Heart right ventricle (tissue), 16 donors: ENCODE measurements at places on chromosomes 5 and 9. TPM values are rescaled to one million over a fixed set of nuclear protein-coding genes. Genes with fewer than 3 reads are reported as not detected.
A peak's percentile ranks its signal among the peaks of the same experiment; 100 is the strongest.

DNA sequence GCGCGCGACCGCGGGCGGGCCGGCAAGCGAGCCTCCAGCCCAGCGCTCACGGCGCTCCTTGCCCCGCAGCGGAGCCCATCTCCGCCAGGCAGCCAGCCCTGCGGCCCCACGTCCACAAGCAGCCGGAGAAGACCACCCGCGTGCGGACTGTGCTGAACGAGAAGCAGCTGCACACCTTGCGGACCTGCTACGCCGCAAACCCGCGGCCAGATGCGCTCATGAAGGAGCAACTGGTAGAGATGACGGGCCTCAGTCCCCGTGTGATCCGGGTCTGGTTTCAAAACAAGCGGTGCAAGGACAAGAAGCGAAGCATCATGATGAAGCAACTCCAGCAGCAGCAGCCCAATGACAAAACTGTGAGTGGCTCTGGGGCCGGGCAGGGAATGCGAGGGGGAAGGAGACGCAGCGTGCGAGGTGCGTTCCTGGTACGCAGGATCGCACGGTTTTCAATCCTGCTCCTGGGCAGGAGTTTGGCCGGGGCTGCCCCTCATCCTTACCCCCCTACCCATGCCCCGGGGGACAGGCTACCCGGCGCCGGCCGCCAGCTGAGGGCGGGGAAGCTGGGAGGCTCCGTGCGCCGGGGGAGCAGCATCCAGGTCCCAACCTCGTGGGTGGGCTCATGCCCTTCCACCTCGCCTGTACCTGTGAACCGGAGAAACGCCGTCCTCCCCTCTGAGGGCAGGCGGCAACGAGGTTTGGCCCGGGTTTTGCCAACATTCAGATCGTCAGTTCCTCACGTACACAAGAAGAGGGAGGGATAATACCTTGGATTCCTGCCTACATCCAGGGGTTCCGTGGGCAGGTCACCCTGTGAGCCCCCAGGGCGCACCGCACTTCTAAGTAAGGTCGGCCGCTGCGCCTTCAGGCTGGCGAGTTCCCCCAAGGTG lies 6.6 kb downstream of the ISL1 start:
- peak overlapping the region; percentile 7 for H3K4me3 ChIP-seq
- H3K27ac ChIP-seq: no peak overlapping the region
- H3K36me3 ChIP-seq: no peaks in the 10 kb centered on the region
- H3K27me3 ChIP-seq: peaks cover 86% of the 10 kb centered on the region
- H3K4me1 ChIP-seq: peaks cover 9% of the 10 kb centered on the region
- no peak for DNase-seq

- H3K36me3 ChIP-seq: no peaks in the 10 kb centered on the region
- H3K4me1 ChIP-seq: no peaks in the 10 kb centered on the region
- peak overlapping the region; percentile 48 for H3K4me3 ChIP-seq
- no peaks in the 10 kb centered on the region for H3K27me3 ChIP-seq
- no peak for DNase-seq
- H3K27ac ChIP-seq: peak overlapping the region; percentile 75
Observed at GRCh38 chr5:100890461-100891008, 12.5 kb downstream of the ST8SIA4 start.

DNA sequence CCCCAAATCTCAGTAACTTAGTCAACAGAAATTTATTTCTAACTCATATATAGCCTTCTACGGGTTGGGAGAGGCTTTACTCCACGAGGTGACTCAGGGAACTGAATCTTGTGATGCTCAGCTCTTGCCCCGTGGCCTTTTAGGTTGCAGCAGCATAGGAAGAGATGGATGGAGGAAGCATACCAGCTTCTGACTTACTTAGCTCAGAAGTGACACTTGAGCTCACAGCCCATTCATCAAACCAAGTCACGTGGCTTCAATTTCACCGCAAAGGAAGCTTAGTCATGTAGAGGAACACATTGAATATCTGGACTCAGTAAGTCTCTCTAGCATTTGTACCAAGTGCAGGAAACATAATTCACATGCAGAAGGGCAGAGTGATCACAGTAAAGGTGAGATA lies 124.1 kb upstream of the KCNN2 start:
- no peak overlapping the region for H3K4me3 ChIP-seq
- H3K4me1 ChIP-seq: no peaks in the 10 kb centered on the region
- no peaks in the 10 kb centered on the region for H3K27me3 ChIP-seq
- DNase-seq: no peak

GRCh38 chr9:1083325-1083913 lies 33.3 kb downstream of the DMRT2 start:
- DNase-seq: peak; percentile 27
- peak overlapping the region; percentile 37 for H3K4me3 ChIP-seq
- no peaks in the 10 kb centered on the region for H3K4me1 ChIP-seq

DNA sequence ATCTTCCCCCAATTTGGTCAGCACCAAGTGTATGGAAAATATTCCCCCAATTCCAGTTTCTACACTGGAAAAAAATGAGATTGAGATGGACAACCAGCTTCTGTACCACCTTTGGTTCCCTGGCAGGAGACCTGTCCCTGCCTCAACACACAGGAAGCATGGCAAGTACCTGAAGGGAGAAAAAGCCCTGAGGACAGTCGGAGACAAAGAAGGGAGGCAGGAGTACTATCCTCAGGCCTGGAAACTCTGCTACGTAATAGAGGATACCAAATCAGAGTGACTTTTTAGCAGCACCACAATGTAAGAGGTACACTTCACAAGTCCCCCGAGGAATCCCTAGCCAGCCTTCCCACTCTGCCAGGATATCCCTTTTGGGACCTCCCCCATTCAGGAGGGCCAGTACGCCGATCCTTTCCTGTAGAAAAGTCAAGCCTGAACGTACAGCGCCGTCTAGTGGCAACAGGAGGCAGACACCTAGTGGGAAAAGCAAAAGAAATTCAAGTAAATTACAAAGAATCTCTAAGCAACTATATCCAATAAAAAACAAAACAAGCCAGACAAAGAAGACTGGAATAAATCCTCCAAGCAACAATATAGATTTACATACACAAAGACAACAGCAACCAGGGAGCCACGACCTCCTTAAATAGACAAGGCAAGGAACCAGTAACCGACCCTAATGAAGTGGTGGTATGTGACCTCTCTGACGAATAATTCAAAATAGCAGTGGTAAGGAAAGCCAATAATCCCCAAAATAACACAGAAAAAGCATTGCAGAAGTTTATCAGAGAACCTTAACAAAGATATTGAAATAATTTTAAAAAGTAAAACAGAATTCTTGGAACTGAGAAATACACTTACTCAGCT lies 63.3 kb upstream of the SLCO6A1 start:
- H3K27ac ChIP-seq: no peak overlapping the region
- H3K27me3 ChIP-seq: no peaks in the 10 kb centered on the region
- H3K36me3 ChIP-seq: no peaks in the 10 kb centered on the region
- H3K4me3 ChIP-seq: no peak overlapping the region
- no peaks in the 10 kb centered on the region for H3K4me1 ChIP-seq

DNA sequence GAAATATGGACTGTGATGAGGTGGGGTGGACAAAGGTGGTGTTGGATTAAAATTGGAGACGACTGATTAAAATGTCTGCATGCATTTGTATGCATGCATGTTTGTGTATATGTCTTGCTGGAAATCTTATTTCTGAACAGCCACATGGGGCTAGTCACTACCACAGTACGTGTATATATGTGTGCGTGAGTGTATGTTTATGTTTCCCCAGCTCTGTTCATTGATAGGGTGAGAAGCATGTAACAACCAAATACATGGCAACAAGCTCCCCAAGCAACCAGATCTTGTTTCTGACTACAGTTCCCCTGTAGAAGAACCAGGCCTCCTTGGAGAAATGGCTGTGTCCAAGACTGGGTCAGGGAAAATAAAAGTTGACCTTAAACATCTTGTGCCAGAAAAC lies 139.7 kb downstream of the GNA14 start:
- H3K27me3 ChIP-seq: no peaks in the 10 kb centered on the region
- H3K4me1 ChIP-seq: peaks cover 6% of the 10 kb centered on the region
- no peak overlapping the region for H3K27ac ChIP-seq
- no peak overlapping the region for H3K4me3 ChIP-seq
- no peaks in the 10 kb centered on the region for H3K36me3 ChIP-seq

- H3K36me3 ChIP-seq: no peaks in the 10 kb centered on the region
- H3K4me3 ChIP-seq: no peak overlapping the region
Observed at GRCh38 chr5:133859073-133859472, 109.4 kb downstream of the C5orf15 start.

GRCh38 chr9:16735001-16735400 lies 135.5 kb downstream of the BNC2 start:
- no peak for DNase-seq
- H3K27ac ChIP-seq: no peak overlapping the region
- no peaks in the 10 kb centered on the region for H3K4me1 ChIP-seq
- peaks cover 6% of the 10 kb centered on the region for H3K27me3 ChIP-seq
- no peaks in the 10 kb centered on the region for H3K36me3 ChIP-seq

DNA sequence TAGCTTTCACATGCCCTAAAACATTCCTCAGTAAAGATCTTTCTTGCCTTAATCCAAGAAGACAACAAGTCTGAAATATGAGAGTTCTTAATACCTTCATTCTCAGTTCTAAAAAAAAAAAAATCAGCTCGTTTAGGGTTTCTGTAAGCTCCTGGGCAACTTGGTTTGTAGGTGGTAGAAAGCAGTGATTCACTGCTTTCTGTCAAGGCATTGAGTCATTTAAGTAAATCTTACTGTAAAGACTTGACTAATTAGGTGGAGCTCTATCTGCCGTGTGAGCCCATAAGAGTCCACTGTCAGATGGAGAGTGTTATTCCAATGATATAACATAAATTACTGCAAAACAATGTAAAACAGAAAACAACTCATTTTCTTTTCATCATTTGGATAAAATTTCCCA lies 56.1 kb upstream of the MAST4 start:
- no peaks in the 10 kb centered on the region for H3K27me3 ChIP-seq
- no peak overlapping the region for H3K4me3 ChIP-seq
- H3K36me3 ChIP-seq: no peaks in the 10 kb centered on the region
- H3K4me1 ChIP-seq: no peaks in the 10 kb centered on the region
- no peak for DNase-seq

- no peak overlapping the region for H3K27ac ChIP-seq
- H3K4me1 ChIP-seq: no peaks in the 10 kb centered on the region
- DNase-seq: no peak
- H3K27me3 ChIP-seq: no peaks in the 10 kb centered on the region
- no peaks in the 10 kb centered on the region for H3K36me3 ChIP-seq
Observed at GRCh38 chr5:165321912-165322311, 1816.5 kb downstream of the MAT2B start.

DNA sequence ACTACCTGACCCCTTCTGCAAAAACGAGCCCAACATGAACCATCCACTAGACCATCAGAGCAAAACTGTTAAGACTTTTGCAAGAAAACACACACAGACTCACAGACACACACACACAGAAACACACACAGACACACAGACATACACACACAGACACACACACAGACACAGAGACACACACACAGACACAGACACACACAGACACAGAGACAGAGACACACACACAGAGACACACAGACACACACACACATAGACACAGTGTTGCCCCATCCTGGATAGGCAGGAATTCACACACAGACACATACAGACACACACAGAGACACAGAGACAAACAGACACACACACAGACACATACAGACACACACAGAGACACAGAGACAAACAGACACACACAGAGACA lies 52.5 kb downstream of the NACC2 start:
- DNase-seq: no peak
- H3K27me3 ChIP-seq: no peaks in the 10 kb centered on the region

DNA sequence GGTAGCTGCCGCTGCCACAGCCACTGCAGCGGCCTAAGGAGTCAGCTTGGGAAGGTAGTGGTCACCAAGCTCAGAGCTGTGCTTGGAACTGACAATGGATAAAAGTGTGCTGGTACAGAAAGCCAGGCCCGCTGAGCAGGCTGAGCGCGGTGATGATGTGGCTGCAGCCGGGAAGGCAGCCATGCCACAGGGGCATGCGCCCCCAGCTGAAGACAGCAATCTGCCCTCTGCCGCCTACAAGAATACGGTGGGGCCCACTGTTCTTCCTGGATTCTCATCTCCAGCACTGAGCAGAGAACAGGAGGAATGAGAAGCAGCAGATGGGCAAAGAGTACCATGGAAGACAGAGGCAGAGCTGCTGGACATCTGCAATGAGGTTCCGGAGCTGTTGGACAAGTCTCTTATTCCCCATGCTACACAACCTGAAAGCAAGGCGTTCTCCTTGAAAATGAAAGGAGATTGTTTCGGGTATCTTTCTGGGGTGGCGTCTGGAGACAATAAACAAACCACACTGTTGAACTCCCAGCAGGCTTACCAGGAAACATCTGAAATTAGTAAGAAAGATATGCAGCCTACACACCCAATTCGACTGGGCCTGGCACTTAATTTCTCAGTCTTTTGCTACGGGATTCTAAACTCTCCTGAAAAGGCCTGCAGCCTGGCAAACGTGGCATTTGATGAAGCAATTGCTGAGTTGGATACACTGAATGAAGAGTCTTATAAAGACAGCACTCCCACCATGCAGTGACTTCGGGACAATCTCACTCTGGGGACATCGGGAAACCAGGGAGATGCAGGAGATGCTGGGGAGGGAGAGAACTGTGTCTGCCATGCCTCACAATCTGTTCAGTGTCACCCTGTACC lies 22.8 kb upstream of the ANKRD18A start:
- H3K4me1 ChIP-seq: no peaks in the 10 kb centered on the region
- no peaks in the 10 kb centered on the region for H3K27me3 ChIP-seq
- no peak for DNase-seq
- H3K27ac ChIP-seq: no peak overlapping the region
- H3K36me3 ChIP-seq: no peaks in the 10 kb centered on the region

DNA sequence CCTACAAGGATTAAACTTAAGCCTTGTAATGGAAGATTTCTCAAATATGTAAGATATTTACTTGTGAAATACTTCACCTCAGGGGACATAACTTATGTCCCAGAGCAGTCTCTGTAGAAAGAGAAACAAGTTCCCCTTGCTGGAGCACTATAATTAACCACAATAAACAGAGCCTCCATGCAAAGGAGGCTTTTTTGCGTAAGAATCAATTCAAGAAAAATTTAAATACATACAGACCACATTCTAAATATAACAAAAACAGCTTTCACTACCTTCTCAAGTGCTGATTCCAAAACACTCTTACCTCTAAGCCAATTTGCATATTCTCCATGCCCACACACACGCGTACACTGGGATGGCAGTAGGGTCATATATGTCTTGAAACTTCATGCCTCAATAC lies 30.7 kb upstream of the CCNB1 start:
- no peak overlapping the region for H3K27ac ChIP-seq
- no peaks in the 10 kb centered on the region for H3K27me3 ChIP-seq
- no peaks in the 10 kb centered on the region for H3K4me1 ChIP-seq
- DNase-seq: no peak

- no peak for DNase-seq
- H3K36me3 ChIP-seq: no peaks in the 10 kb centered on the region
- peaks cover 13% of the 10 kb centered on the region for H3K27me3 ChIP-seq
- no peak overlapping the region for H3K4me3 ChIP-seq
- no peaks in the 10 kb centered on the region for H3K4me1 ChIP-seq
Observed at GRCh38 chr9:21205204-21205603, 1.7 kb downstream of the IFNA10 start.

DNA sequence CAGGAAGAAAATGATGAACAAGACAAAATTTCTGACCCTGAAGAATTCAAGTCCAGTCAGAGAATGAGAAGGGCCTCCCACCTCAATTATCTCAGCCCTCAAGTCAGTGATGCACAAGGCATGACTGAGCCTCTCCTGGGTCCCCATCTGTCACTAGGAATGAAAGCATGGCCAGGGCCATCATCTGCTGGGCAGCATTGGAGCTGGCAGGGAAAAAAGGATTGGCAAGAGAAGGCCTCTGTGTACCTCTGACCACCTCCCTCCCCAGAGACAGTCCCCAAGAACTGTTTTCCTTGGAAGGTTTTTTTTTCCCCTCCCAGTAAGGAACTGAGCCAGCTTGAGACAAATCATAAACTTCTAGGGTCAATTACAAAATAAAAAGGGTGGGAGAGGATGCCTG lies 76.7 kb downstream of the KLHL3 start:
- peaks cover 23% of the 10 kb centered on the region for H3K36me3 ChIP-seq
- H3K27ac ChIP-seq: no peak overlapping the region
- no peak overlapping the region for H3K4me3 ChIP-seq
- H3K4me1 ChIP-seq: no peaks in the 10 kb centered on the region

The BAAT gene
- total RNA-seq: 0.06 TPM

The CCL27 gene
- not detected for total RNA-seq

The HDHD3 gene
- total RNA-seq: 16.3 TPM
